GM18507 (cell line): ENCODE measurements at places on chromosomes 3 and 15.

DNA sequence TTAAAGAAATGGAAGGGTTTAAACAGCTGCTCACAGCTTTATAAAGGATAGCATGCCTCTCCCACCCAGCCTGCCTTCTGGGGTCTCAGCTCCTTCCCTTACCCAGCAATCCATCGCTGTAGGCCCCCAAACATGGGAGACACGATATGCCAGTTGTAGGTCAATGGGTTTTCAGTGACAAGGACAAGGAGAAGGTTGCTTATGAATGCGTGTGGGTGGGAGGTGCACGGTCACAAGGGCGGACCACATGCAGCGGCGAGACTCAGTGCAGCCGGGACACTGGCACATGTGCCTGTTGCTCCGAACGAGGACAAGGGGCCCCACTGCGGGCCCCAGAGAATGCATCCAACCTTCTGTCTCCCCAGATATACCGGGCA is 67.0 kb downstream of the MGLL start:
- no peak for DNase-seq

- no peak for DNase-seq
Observed at GRCh38 chr15:44317423-44318058, 29.0 kb downstream of the GOLM2 start.

DNA sequence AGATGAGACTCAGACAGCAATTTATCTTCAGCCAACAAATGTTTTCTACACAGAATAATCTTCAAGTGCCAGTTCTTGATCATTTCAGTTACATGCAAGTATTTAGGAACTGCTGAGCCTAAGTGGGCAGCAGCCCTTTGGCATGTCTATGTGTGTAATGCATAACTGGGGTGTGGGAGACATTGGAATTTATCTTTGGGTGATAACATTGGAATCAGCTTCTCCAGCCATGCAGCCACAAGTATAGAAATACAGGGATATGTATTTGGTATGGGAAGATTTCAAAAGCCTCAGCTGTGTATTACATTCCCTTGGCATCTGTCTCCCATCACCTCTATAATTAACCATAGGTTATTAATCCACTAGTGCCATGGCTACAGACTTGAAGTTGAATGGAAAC is 63.4 kb upstream of the FOXP1 start:
- no peak for DNase-seq

DNA sequence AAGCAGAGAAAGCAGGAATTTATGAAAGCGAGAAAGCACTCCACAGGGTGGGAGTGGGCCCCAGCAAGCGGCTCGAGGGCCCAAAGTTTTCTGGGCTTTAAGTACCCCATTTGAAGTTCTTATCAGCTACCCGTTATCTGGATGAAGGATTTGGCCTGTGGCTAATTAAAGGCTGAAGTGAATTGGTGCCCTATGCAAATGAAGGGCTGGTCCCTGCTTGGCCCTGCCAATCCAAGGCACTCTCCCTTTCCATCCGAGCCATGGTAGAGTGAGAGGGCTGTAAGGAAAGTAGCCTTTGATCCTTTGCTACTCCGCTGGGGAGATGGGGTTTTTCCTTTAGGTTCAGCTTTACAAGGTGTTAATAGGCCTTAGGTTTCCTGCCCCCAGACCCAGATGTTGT is 469.3 kb upstream of the CFAP20DC start:
- DNase-seq: no peak

- no peak for DNase-seq
Observed at GRCh38 chr3:18898911-18899310, 249.4 kb upstream of the KCNH8 start.

GRCh38 chr3:194814878-194815357 is 129.2 kb downstream of the FAM43A start:
- no peak for DNase-seq

DNA sequence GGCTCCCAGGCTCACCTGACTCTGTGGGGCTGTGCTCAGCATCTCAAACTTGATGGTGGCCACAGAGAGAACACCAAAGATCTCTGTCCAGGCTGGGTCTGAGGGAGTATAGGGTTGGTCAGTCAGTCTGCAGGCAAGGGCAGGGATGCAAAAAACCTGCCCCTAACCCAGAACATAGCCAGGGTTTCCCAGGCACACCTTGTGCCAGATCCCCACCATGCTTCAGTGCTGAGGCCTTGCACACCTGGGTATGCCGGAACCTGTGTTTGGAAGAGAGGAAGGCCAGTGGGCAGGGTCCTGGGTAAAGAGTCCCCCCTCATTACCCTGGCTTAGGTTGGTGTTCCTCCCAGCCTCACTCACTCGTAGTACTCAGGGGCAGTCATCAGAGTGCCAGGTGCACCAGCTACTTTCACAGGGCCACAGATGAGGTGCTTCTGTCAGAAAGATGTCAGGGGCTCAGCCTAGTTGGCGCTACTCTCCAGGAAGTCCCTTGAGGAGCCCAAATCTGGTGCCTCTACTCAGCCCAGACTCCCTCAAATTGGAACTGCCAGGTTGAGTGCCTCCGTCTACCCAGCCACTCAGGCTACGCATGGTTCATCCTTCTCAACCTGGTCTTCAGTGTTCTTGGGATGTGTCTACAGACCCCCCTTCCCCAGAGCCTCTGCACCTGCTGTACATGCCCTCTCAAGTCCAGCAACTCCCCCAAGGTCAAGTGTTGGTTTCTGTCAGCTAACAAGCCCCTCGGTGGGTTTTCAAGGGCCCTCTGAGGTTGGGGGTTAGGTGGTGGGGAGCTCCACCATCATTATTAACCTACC is 1.8 kb downstream of the DALRD3 start:
- no peak for DNase-seq

- no peak for DNase-seq
Observed at GRCh38 chr15:67021455-67021854, 43.9 kb upstream of the SMAD3 start.

DNA sequence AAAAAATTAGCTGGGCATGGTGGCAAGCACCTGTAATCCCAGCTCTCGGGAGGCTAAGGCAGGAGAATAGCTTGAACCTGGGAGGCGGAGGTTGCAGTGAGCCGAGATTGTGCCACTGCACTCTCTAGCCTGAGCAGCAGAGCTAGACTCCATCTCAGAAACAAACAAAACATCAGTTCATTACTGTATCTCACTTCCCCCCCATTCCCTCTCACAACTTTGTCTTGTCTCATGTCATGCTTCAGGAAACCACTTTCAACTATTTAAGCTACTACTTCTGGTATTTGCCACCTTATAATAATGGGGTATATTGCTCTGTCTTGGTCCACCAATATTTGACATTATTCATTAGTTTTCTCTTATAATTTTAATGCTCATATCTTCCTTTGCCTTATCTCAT is 26.2 kb downstream of the PIK3CA start:
- DNase-seq: no peak

GRCh38 chr15:25848784-25849156 is 14.4 kb downstream of the ATP10A start:
- no peak for DNase-seq

- DNase-seq: no peak
Observed at GRCh38 chr3:71582036-71582611, 1.4 kb downstream of the FOXP1 start.

GRCh38 chr3:62874711-62875557 is at the start of gene CADPS:
TSS of gene CADPS (minus strand) at chr3:62875416. CDS start at chr3:62875029, 387 bp downstream.
- DNase-seq: no peak

DNA sequence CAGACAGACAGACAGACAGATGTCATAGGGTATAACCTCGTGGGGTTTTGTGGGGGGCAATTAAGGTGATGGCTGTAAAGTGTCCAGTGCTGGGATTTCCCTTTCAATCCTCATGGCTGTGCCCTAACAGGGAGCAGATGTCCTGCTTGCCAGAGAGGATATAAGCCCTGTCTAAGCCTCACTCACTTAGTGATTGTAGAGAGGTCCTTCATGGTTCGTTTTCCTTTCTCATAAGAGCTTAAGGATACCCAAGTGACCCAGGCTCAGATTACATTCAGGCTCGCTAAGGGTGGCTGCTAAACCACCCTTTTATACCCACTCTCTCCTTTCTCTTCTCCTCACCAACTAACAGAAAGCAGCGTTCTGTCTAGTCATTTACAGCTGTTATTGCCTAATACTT is 19.2 kb downstream of the LYSMD2 start:
- DNase-seq: no peak

DNA sequence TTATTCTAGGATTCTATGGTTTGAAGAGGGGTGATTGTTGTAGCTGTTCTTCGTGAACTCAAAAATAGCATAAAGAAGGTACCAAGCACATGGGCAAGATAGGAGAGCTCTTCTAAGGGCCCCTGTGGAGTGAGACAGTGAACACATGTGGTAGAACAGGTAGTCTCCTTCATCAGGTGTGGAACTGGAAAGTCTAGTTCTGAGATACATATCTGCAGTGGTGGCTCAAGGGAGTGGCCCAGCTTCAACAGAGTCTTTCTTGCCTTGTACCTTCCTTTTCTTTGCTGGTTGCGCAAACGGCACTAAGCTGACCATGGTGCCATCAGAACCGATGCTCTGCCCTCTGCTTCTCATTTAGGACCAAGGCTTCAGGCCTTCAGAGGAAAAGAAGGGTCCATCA is 65.2 kb downstream of the CERS3 start:
- no peak for DNase-seq

GRCh38 chr3:24315356-24315755 is 179.3 kb downstream of the THRB start:
- no peak for DNase-seq
